ENCODE measurements at places on chromosomes 12 and 14. TPM values are rescaled to one million over a fixed set of nuclear protein-coding genes. Genes with fewer than 3 reads are reported as not detected.

DNA sequence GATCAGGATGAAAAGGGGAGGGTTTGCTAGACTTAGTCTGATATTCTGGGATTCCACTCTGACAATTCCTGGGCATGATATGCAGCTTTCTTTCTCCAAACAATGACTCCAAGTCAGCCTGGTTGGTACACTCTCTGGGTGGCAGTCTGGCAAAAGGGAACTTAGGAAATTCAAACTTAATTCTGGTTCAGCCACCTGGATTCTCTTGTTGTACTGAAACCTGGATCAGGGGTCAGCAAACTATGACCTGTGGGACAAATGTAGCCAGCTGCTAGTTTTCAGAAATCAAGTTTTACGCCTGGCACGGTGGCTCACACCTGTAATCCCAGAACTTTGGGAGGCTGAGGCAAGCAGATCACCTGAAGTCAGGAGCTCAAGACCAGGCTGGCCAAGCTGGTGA is 6.2 kb downstream of the AMN1 start:
- no peak for DNase-seq

C1QL4 gene
- not detected for polyA plus RNA-seq

RFX4 gene
- not detected for polyA plus RNA-seq

GRCh38 chr12:86148071-86148470 is 108.1 kb downstream of the MGAT4C start:
- DNase-seq, result no peak

NR4A1 gene
- 54.1 TPM for polyA plus RNA-seq

GRCh38 chr14:62689733-62690132 is 355.5 kb downstream of the KCNH5 start:
- no peak for DNase-seq

HOXC12 gene
- polyA plus RNA-seq, result not detected

DNA sequence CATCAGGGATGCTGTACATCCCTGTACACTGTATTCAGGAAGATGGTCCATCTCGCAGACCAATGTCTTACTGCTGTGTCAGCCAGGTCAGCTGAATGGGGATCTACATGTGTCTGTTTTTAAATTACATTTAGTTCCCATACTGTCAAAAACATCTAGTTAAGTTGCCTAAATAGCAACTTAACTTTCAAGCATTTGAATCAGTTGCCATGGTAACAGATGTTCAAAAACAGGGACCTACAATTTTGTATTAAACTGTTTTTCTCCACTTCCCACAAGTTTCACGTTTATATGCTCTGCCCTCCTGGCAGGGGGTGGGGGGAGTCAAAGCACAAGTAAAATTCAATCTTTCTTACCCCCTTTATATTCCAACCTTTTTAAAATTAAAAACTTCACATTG is 38.3 kb downstream of the C12orf42 start:
- DNase-seq, result no peak

- no peak for DNase-seq
Measured at GRCh38 chr14:54676812-54677708, 110.1 kb downstream of the SAMD4A start.

SLC25A3 gene
- 684 TPM for polyA plus RNA-seq

DNA sequence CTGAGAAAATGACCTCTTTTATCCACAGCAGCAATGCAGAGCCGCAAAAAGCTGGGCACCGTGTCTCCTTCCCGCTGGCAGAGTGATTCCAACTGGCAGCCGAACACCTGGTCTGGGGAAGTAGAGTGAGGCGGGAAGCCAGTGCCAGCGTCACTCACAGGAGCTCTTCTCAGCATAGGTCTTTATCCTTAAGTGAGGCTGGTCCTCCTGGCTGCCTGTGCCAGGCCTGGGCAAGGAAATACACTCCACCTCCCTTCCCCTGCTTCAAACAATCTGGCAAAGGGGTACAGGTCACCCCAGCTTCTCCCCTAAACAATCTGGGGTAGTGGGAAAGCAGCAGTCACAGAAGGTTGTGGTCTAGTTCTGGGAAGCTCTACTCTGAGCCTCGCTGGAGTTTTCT is 4.8 kb downstream of the ARHGAP9 start:
- no peak for DNase-seq

- no peak for DNase-seq
Measured at GRCh38 chr14:24809135-24809534, 175.1 kb upstream of the GZMB start.

DNA sequence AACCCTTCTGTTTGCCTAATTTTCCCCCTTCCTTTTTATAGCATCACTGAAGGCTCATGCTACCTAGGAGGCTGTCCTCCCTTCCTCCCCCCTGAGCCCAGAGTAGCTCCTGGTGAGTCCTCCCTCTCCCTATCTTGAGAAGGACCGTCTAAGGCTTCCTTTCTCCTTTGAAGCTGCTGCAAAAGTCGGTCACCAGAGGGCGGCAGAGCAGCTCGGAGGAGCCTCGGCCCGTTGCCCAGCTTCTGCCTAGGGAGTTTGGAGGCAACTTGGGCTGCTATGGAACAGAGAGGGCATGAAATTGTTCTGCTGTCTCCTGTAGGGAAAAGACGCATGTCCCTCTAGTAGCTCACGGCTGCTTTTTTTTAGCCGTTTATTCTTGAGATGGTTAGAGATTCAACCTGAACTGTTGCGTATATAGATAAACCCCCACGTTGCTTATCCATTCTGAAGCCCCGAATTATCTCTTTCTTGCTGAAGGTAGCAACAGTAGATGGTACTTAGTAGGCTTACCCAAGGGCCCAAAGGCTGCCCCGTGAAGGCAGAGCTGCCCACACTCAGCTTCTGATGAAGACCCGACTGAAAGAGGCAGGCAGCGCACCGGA is 5.7 kb downstream of the WNT5B start:
- peak; percentile 89 for DNase-seq

ASB2 gene
- 0.97 TPM for polyA plus RNA-seq

DNA sequence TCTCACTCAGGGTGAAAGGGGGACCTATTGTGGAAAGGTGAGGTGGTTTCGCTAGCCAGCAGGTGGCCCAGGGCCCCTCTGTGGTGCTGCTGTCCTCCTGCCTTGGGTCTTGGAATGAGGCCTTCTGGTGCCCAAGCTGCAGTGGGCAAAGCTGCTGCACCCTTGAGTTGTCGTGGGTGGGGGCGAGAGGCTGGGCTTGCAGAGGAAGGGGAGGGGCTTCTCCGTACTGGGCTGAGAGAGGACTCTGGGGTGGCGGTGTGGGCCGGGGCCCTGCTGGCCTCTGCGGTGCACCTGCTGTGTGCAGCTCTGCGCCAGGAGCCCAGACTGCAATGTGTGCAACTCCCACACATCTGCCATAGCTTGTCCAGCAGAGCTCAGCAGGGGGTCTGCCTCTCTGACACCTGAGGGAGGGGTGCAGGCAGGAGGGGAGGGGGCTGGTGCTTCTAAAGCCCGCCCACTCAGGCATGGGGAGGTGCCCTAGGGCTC is 145.8 kb downstream of the KIF26A start:
- DNase-seq, result no peak

- DNase-seq, result no peak
Measured at GRCh38 chr12:111355201-111355925, 13.5 kb downstream of the PHETA1 start.

KLRC4 gene
- polyA plus RNA-seq, result not detected

TAS2R8 gene
- not detected for polyA plus RNA-seq

GRCh38 chr12:118925826-118926225 is 55.5 kb upstream of the SRRM4 start:
- DNase-seq, result no peak

PTPRO gene
- 44.0 TPM for polyA plus RNA-seq

- DNase-seq, result no peak
Measured at GRCh38 chr14:38828183-38828827, 274.7 kb downstream of the SEC23A start.

All from kidney (tissue), 22 donors.